Mesothelial cell of epicardium (in vitro differentiated cells): ENCODE measurements at places on chromosomes 7 and 10.
A peak's percentile ranks its signal among the peaks of the same experiment; 100 is the strongest.

- no peak for DNase-seq
Measured at GRCh38 chr10:133102415-133103095, 14.8 kb downstream of the ADGRA1 start.

GRCh38 chr10:71127104-71127503 is 85.3 kb upstream of the UNC5B start:
- no peak for DNase-seq

- no peak for DNase-seq
Measured at GRCh38 chr10:51619365-51619764, 80.0 kb downstream of the CSTF2T start.

DNA sequence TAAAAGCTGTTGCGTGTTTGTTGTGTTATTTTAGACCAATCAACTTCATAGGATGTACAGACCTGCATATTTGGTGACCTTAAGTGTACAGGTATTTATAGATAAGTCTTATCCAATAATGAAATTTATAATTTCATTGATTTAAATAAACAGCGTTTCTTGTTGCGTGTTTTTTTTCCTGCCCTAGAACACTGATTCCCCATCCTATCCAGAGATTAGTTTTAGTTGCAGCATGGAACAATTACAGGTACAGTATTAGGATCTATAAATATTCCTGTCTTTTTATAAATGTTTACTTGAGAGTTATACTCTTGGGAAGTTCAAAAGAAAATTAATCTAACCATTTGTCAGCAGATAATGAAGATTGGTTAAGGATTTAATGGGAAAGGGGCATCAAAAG is 2.1 kb upstream of the BMI1 start:
- no peak for DNase-seq

DNA sequence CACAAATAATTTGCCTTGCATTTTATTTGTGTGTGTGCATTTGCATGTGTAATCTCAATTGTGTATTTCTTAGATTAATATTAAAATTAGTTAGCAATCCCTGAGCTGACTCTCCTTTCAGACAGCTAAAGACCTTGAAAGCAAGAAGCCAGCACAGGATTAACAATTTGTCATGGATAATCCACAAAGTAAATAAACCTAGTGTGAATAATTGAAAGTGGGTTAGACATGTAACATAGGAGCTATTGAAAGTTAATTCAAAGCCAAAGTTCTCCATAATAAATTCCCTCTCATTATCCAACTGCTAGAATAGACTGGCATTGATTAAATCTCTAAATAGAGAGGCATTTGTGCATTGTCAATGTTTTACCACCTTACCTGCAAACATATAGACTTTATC is 326.1 kb downstream of the PLXDC2 start:
- no peak for DNase-seq

- no peak for DNase-seq
Measured at GRCh38 chr10:26682931-26683330, 14.6 kb upstream of the PDSS1 start.

DNA sequence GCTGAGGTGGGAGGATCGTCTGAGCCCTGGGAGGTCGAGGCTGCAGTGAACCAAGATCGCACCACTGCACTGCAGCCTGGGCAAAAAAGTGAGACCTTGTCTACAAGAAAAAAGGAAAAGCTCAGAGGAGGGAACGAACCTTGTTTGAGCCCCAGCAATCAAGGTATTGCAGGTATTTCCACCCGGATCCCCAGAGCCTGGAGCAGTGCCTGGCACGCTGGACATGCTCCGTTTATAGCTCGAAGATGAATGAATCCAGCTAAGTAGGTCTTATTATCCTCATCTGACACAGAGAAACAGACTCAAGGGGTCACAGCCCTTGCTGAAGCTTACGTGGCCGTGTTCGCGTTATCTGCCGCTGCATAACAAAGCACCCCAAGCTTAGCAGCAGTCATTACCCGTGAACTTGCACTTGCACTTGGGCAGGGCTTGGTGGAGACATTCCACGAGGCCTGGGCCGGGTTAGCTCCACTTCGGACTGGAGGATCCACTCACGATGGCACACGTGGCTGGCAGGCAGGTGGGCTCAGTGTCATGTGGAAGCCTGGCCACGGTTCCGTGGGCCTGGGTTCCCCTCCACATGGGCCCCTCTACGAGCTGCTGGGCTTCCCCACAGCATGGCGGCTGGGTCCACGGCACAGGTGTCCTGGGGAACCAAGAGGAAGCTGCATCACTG is 3.2 kb upstream of the COX19 start:
- DNase-seq, result no peak

- DNase-seq, result no peak
Measured at GRCh38 chr7:101094376-101094775, 9.1 kb downstream of the TRIM56 start.

GRCh38 chr7:4931943-4932342 is 27.0 kb downstream of the MMD2 start:
- peak; percentile 40 for DNase-seq
